Memory B cell (primary cell): ENCODE measurements at places on chromosomes 6 and 20.

GRCh38 chr20:55057779-55058415 is 582.5 kb downstream of the DOK5 start:
- no peaks in the 10 kb centered on the region for H3K36me3 ChIP-seq
- no peak overlapping the region for H3K27ac ChIP-seq
- H3K4me1 ChIP-seq = no peaks in the 10 kb centered on the region
- no peak overlapping the region for H3K4me3 ChIP-seq
- no peak for DNase-seq

DNA sequence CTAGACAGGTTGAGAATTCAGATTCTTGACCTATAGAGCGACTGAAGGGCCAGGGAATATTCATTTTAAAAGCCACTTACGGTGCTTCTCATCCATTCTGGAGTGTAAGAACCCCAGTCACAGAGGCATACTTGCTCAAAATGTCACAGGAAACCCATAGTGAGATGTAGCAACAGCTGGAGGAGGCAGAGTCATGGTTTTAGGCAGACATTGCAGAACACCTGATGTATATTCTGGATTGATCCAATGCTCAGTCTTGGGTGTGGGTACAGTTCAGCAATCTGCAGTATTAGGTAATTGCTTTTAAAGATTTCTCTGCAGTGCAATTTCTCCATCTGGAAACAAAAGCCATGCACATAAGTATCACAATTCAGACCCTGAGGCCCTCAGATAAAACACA is 137.4 kb upstream of the SLC22A23 start:
- no peaks in the 10 kb centered on the region for H3K36me3 ChIP-seq
- H3K4me1 ChIP-seq = no peaks in the 10 kb centered on the region
- H3K27ac ChIP-seq = no peak overlapping the region
- no peak overlapping the region for H3K4me3 ChIP-seq
- no peak for DNase-seq

DNA sequence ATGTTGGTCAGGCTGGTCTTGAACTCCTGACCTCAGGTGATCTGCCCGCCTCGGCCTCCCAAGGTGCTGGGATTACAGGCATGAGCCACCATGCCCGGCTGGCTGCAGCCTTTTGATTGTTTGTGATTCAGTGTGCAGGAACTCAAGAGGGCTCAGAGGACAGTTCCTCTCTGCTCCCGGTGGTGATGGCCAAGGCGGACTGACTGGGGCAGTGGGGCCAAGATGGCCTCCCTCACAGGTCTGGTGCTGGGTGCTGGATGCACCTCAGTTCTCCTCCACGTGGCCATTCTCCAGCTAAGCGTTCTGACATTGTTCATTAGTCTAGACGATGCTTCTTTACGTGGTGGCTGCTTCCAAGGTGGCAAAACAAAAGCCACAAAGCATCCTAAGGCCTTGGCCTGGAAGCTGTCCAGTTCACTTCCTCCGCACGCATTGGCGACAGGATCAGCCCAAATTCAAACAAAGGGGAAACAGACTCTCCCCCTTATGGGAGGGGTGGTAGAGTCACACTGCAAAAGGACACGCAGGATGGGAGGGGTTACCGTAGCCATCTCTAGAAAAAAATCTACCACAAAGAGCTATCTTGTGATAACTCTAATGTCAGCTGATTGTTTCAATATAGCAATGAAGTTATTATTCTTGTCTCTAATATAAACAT is 146.9 kb downstream of the FOXC1 start:
- no peak for DNase-seq
- H3K36me3 ChIP-seq = peaks cover 22% of the 10 kb centered on the region
- H3K27me3 ChIP-seq = no peaks in the 10 kb centered on the region
- H3K27ac ChIP-seq = no peak overlapping the region
- H3K4me1 ChIP-seq = no peaks in the 10 kb centered on the region

DNA sequence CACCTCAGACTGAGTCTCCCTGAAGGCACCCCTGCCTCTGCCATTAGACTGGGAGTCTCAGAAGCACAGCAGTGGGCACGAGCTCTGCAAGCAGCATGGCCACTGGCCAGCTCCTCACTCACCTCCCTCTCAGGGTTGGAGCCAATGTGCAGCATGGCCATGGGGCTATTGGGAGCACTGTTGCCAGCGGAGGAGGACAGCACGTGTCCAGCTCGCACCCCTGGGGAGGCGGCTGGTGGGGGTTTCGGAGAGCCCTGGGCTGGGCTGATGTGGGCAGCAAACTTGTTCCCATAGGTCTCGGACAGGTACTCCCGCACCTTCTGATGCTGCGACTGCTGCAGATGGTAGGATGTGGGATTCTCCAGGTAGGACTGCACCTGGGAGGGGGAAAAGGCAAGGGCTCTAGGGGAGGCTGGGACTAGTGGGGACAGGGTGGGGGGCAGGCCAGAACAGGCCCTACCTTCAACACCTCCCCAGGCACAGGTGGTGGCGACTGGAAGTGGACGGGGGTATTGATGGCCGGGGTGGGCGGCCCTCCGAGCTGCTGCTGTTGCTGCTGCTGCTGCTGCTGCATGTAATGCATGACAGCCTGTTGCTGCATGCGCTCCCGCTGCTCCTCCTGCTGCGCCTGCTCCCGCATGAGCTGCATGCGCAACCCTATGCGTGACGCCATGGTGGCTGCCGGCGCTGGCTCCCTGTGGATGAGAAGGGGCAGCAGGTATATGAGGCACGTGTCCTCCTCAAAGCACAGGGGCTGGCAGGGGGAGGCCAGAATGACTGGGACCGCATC is 44.7 kb downstream of the TFEB start:
- H3K4me3 ChIP-seq = no peak overlapping the region
- H3K4me1 ChIP-seq = peaks cover 25% of the 10 kb centered on the region
- no peaks in the 10 kb centered on the region for H3K27me3 ChIP-seq
- H3K36me3 ChIP-seq = peaks cover 34% of the 10 kb centered on the region
- peak overlapping the region; percentile 75 for H3K27ac ChIP-seq
- DNase-seq = no peak

DNA sequence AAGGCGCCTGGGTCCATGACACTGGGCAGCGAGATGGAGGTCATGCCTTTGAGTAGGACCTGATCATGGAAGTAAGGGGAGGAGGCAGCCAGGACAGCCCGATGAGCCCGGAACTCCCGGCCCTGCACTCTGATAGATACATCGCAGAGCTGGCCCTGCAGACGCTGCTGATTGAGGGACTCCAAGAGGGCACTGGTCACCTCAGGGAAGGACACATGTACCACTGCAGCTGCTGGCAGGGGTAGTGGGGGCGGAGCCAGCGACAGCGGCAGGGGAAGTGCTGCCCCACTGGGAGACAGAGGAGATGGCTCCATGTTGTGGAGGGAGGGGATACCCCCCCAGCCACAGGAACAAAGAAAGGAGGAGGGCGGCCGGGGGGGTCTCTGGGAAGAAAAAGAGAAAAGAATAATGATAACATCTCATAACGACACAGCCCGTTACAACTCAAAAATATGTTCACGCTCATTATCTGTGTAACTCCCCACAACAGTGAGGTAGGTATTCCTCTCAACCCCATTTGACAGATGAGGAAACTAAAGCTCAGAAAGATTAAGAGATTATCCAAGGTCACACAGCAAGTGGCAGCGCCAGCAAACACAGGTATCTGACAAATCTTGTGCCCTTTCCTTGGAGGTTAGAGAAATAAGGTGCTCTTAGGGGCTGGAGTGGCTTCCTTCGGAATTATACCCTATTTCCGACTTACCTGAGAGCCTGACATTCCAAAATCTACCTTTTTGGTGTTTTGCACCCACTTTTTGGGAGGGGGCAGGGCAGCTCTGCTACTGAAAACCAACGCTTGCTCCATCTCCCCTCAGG is 733 bp downstream of the ZBTB22 start:
- no peak for DNase-seq
- H3K4me3 ChIP-seq = peak overlapping the region; percentile 99
- H3K27ac ChIP-seq = peak overlapping the region; percentile 100
- no peaks in the 10 kb centered on the region for H3K27me3 ChIP-seq
- H3K4me1 ChIP-seq = peaks cover 58% of the 10 kb centered on the region
- peaks cover 34% of the 10 kb centered on the region for H3K36me3 ChIP-seq
